ENCODE measurements at places on chromosomes 16 and 17. TPM values are rescaled to one million over a fixed set of nuclear protein-coding genes. Genes with fewer than 3 reads are reported as not detected.

The DNASE1L2 gene
- 1.7 TPM for polyA plus RNA-seq

The NPIPA3 gene
- 27.0 TPM for polyA plus RNA-seq

DNA sequence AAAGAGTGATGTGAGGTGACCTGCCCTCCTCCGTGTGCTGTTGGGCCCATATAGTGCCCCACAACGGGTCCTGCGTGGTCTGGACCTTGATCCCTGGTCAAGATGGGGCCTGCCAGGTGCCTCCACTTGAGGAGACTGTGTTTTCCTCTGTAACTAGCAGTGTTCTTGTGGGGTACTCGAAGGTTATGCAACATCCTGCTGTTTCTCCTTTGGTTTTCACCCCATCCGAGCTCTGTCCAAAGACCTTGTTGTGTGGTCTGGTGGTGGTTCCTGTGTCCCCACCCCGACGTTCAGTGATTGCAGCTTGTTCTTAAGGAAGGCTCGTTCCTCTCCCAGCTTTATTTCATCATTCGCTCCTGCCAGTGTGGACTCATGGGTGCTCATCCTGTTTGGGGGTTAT is 38.7 kb upstream of the ZNF750 start:
- DNase-seq = no peak

The UNC13D gene
- 24.9 TPM for polyA plus RNA-seq

The AANAT gene
- not detected for polyA plus RNA-seq

- no peak for DNase-seq
Observed at GRCh38 chr16:19283637-19284036, 1.9 kb upstream of the CLEC19A start.

DNA sequence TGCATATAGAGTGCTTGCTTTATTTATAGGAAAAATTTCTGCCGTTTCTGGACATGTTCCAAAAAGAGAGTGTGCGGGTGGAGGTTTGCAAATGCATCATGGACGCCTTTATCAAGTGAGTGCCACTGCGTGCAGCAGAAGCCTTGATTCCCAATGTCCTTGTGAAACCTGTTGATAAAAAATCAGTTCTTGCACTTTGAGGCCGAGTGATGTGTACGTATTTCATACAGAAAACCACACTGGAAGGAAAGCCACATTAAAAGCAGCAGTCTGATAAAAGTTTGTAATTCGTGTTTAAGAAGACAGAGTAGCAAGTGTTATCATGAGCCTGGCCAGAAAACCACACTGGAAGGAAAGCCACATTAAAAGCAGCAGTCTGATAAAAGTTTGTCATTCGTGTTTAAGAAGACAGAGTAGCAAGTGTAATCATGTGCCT is 78.0 kb downstream of the KNOP1 start:
- no peak for DNase-seq

The COL1A1 gene
- 587 TPM for polyA plus RNA-seq

The GPR179 gene
- polyA plus RNA-seq = 0.31 TPM

DNA sequence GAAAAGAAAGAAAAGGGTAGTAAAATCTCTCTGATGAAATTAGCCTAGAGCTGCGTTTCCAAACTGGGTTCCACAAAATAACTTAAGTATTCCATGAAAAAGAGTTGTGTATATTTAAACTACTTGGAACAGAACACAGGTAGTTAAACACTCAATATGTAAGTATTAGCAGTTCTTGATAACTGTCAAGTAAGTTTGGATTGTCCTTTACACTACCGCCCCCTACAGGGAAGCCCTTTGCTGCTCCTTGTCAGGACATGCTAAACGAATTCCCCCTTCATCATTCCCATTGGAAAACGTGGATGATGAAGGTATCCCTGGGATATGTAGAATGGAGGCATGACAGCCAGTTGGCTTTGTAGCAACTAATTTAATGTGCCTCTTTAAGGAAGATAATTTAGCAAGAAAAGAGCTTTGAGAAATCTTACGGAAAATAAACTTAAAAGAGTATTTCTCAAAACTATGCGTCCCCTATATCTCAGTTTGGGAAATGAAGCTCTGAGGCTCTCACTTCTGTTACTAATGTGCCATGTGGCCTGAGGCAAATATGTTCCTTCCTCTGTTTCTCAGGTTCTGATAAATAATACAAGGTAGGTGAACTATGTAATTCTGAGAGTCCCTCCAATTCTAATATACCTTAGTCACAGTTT is 18.8 kb downstream of the NCBP3 start:
- peak; percentile 52 for DNase-seq

The HEATR9 gene
- polyA plus RNA-seq = 0.28 TPM

The CACNG3 gene
- not detected for polyA plus RNA-seq

- DNase-seq = peak; percentile 91
Observed at GRCh38 chr17:76014100-76014924, 12.8 kb downstream of the EVPL start.

The SLC26A11 gene
- polyA plus RNA-seq = 22.3 TPM

GRCh38 chr16:57708168-57708567 is 13.6 kb downstream of the DRC7 start:
- DNase-seq = no peak

The ZPBP2 gene
- polyA plus RNA-seq = not detected

GRCh38 chr17:73560661-73561060 is 83.6 kb downstream of the SDK2 start:
- DNase-seq = no peak

- peak; percentile 57 for DNase-seq
Observed at GRCh38 chr17:57597531-57598453, 147.3 kb downstream of the CCDC182 start.

The PIRT gene
- polyA plus RNA-seq = 0.04 TPM

The GPR139 gene
- polyA plus RNA-seq = not detected

GRCh38 chr16:84443166-84443802 is 61.2 kb downstream of the MEAK7 start:
- DNase-seq = no peak

DNA sequence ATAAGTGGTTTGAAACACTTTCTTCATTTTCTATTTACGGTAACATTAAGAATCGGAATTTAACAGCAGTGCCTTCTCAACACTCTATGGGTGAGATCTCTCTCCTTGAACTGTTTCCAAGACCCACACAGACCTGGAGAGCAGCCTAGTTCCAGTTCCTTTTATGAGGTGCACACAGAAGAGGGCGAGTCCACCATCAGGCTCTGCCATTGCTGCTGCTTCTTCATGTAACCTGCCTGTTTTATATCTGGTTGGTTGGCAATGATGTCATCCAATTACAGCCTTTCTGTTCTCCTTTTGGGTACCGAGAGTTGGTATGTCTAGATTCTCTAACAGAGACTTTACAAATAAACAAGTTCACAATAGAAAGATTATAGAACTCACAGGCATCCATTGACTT is 225.7 kb downstream of the UTP18 start:
- DNase-seq = no peak

DNA sequence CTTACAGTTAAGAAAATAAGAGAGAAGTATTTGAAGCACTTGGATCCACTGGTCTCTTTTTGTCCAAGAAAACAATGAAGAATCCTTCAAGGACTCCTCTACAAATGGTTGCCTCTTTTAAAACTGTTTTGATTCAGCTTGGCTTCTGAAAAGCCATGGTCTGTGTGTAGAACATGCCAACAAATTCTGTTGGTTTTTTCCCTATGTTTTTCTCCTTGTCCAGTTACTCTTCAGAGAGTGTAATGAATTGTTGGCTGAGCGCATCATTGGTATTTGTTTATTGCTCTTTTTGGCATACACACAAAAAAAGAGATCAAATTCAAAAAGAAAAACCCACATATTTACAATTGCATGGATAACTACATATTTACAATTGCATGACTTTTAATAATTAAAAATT is at the start of gene ABCA10:
TSS of gene ABCA10 (minus strand) at position 249 of the 400 bp plus-strand sequence. CDS start 3,466 bp downstream, outside the sequence.
- no peak for DNase-seq

The SBK1 gene
- 13.5 TPM for polyA plus RNA-seq

The NPW gene
- 2.3 TPM for polyA plus RNA-seq

DNA sequence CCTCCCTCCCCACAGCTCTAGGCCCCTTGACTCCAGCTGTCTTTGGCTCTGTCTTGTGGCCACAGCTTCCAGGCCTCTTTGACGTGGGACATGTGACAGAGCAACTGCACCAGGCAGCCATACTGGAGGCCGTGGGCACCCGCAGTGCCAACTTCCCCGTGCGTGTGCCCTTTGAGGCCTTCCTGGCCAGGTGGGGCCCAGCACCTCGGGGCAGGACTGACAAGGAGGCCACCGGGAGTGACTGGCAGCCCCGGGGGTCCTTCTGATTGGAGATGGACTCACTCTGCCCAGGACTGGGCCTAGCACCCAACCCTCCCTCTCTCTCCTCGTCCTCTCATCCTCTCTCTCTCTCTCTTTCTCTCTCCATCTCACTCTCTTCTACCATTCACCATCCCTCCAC is 15.5 kb downstream of the MYO15B start:
- DNase-seq = no peak

GRCh38 chr17:63039899-63040602 is 74.0 kb downstream of the TANC2 start:
- DNase-seq = no peak

Data from left lung (tissue), 14 donors.